ENCODE measurements at places on chromosomes 2 and 18. TPM values are rescaled to one million over a fixed set of nuclear protein-coding genes. Genes with fewer than 3 reads are reported as not detected.

Gene HOXD12
- polyA plus RNA-seq: 0.14 TPM

Gene TRABD2A
- 3.8 TPM for polyA plus RNA-seq

Gene MEIS1
- polyA plus RNA-seq: 44.4 TPM

Gene C2orf80
- not detected for polyA plus RNA-seq

Gene TTN
- 0.39 TPM for polyA plus RNA-seq

Gene RAD51AP2
- polyA plus RNA-seq: not detected

Gene MYL12A
- 1,670 TPM for polyA plus RNA-seq
